ENCODE measurements at places on chromosomes 5 and 9. TPM values are rescaled to one million over a fixed set of nuclear protein-coding genes. Genes with fewer than 3 reads are reported as not detected.

- DNase-seq, result no peak
Observed at GRCh38 chr5:994821-995220, 13.8 kb upstream of the NKD2 start.

- no peak for DNase-seq
Observed at GRCh38 chr5:68591850-68592249, 376.3 kb downstream of the PIK3R1 start.

SLC25A51 gene
- 16.2 TPM for polyA plus RNA-seq

MCCC2 gene
- 64.3 TPM for polyA plus RNA-seq

FAM78A gene
- polyA plus RNA-seq, result 2.7 TPM

VCAN gene
- polyA plus RNA-seq, result 206 TPM
